ENCODE measurements at places on chromosomes 2 and 18.

- no peak for DNase-seq
Measured at GRCh38 chr2:238320648-238321281, 447 bp downstream of the TRAF3IP1 start.

GRCh38 chr2:74560591-74560990, 6.1 kb downstream of the DOK1 start:
- no peak for DNase-seq

GRCh38 chr2:84126530-84126929, 332.6 kb downstream of the SUCLG1 start:
- DNase-seq = no peak

DNA sequence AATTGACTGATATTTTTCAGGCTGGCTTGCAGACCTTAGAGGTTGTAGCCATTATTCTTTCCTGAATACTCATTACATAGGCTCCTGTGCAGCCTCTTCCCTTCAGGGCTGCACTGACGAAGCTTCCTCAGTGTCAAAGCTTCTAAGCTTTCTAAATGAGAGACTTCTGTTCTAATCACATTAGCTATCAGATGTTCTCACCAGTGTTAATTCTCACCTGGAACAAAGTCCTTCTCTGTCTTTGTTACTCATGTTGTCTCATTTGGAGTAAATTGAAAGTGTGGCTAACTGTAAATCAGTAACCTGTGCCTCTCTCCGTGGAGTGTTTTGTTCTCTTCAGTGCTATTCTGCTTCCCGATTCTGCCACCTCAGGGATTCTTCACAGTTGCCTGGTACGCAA, 76.9 kb downstream of the MC4R start:
- DNase-seq = no peak

DNA sequence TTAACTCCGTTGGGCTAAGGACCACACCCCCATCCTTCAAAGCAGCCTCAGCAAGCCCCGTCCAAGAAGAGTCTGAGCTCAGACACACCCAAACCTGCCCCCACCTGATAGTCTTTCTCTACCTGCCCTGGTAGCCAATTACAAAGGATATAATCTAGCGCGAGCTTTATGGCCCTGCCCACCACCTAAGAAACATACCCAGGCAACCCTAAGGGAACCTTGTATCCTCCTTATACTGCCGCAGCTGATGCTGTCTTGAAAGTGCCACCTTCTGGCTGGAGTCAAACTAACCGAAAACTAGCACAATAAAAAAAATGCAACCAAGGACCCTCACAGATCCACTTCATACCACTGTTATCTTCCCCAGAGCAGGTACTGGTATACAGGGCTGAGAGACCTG, 628.3 kb upstream of the REG3G start:
- DNase-seq = no peak

DNA sequence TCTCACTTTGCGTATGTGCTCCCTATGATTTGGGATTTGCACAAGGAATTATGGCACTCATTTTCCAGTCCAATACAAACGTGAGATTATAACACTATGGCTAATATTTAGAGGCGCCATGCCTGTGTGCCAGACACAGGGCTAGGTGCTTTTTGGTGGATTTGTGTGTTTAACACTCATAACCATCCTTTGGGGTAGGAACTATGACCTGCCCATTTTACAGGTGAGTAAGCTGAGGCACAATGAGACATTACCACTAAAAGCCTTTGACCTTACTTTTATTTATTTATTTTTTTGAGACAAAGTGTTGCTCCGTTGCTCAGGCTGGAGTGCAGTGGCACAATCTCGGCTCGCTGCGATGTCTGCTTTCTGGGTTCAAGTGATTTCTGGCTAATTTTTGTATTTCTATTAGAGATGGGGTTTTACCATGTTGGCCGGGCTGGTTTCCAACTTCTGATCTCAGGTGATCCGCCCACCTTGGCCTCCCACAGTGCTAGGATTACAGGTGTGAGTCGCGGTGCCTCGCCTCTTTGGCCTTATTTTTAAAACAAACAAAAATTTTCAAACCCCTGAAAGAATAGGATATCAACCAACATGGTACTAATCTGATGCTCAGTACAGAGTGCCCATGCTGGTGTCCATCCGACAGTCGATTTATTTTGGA, 26.6 kb upstream of the GLI2 start:
- DNase-seq = no peak

DNA sequence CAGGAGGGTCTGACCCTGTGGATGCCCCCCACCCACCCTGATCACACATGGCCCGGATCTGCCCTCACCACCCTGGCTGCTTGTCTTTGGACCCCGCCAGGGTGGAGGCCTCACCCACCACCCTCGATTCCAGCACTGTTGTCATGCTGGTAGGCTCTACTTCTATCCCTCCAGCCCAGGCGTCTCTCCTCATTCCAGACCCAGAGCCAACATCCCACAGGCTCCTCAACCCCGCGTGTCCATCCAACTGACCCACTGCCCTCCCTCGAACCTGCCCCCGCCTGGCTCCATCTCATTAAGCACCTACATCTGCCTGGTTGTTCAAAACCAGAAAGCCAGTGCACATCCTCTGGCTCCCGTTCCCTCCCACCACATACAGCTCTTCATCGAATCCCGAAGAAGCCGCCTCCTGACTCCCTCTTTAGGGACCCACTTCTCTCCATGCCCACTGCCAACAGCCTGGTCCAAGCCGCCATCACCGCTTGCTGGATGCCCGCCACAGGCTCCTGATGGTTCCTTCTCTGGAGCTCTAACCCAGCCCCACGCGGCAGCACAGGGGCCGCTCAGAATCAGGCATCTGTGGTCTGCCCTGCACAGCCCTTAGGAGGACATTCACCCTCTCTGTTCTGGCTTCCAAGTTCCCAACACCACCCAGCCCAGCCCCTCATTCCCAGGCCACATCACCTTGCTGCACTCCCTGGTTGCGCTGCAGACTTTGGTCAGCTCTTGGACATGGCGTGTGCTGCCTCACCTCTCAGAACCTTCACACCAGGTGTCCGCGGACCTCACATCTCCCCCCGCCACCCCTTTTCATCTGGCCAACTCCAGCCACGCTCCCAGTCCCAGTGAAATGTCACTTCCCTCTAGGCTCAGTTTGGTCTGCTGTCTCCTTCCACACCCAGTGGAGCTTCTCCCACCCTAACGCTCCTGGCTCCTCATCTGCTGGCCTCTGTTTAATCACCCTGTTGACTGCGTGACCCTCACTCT, 43.0 kb downstream of the EMX1 start:
- DNase-seq = no peak
